Aorta (tissue), 5 donors: ENCODE measurements at places on chromosomes 12 and 14. TPM values are rescaled to one million over a fixed set of nuclear protein-coding genes. Genes with fewer than 3 reads are reported as not detected.

GRCh38 chr14:59530349-59530748 lies 46.0 kb downstream of the JKAMP start:
- no peaks in the 10 kb centered on the region for H3K27me3 ChIP-seq
- no peak overlapping the region for H3K4me3 ChIP-seq
- DNase-seq: no peak
- no peaks in the 10 kb centered on the region for H3K4me1 ChIP-seq
- H3K36me3 ChIP-seq: no peaks in the 10 kb centered on the region

CD163 gene
- total RNA-seq: 229 TPM

GRCh38 chr12:123102781-123103503 lies 47.9 kb downstream of the PITPNM2 start:
- DNase-seq: no peak
- H3K27ac ChIP-seq: no peak overlapping the region
- no peak overlapping the region for H3K4me3 ChIP-seq
- H3K36me3 ChIP-seq: no peaks in the 10 kb centered on the region
- H3K4me1 ChIP-seq: no peaks in the 10 kb centered on the region

DNA sequence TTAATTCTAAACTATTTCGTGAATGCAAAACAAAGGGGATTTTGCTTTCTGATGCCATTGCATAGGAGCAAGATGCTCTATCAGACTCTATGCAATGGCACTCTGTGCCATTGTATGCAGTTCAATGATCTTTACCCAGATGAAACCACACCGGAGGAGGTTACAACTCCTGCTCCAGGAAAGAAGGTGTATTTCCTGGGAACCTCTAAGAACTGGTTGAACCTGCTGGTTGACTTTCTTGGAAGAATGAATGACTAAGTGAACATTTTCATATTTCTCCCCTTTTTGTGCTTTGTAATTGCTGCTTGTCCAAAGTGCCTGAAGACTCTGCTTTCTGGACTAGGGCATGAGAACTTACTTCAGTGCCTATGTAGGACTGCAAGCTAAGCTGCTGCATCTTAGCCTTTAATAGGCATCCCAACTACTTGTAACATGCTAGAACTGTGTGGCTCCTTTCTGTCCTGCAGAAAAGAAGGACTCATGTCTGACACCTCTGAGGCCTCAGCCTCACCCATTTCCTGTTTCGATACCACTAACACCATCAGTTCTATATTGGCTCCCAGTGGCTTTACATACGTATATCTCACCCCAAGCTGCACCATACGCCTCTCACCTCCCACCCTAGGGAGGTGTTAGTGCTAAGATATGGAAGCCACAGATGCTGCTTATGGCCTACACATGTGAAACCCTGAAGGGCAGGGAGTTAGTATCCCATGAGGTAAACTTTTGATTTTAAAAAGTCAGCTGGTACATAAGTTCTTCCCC lies 193.5 kb upstream of the CNOT2 start:
- H3K27ac ChIP-seq: no peak overlapping the region
- DNase-seq: no peak
- H3K4me3 ChIP-seq: no peak overlapping the region
- H3K27me3 ChIP-seq: no peaks in the 10 kb centered on the region
- no peaks in the 10 kb centered on the region for H3K36me3 ChIP-seq

ALKBH2 gene
- 11.0 TPM for total RNA-seq

ZNF891 gene
- 4.9 TPM for total RNA-seq

GRCh38 chr12:119578112-119578511 lies 15.5 kb upstream of the TMEM233 start:
- H3K36me3 ChIP-seq: no peaks in the 10 kb centered on the region
- no peaks in the 10 kb centered on the region for H3K4me1 ChIP-seq
- H3K27me3 ChIP-seq: no peaks in the 10 kb centered on the region
- no peak overlapping the region for H3K4me3 ChIP-seq

PRPH gene
- 0.49 TPM for total RNA-seq

AKT1 gene
- total RNA-seq: 124 TPM

TSHR gene
- 0.30 TPM for total RNA-seq

TAS2R31 gene
- total RNA-seq: 5.3 TPM

PLA2G1B gene
- 1.2 TPM for total RNA-seq
